ENCODE measurements at places on chromosomes 1 and 21. TPM values are rescaled to one million over a fixed set of nuclear protein-coding genes. Genes with fewer than 3 reads are reported as not detected.
A peak's percentile ranks its signal among the peaks of the same experiment; 100 is the strongest.

TNFRSF8 gene
- total RNA-seq = 2.3 TPM

C1QA gene
- total RNA-seq = 164 TPM

LDLRAD1 gene
- 1.3 TPM for total RNA-seq

S100A12 gene
- 0.75 TPM for total RNA-seq

FAM43B gene
- 0.52 TPM for total RNA-seq

IFI44 gene
- total RNA-seq = 22.7 TPM

S100A14 gene
- 56.9 TPM for total RNA-seq

HSPB7 gene
- 187 TPM for total RNA-seq

ATG4C gene
- total RNA-seq = 12.9 TPM

CFAP107 gene
- total RNA-seq = not detected

FAM151A gene
- total RNA-seq = not detected

SNRNP40 gene
- 28.4 TPM for total RNA-seq

PCAT6 gene
- 2.3 TPM for total RNA-seq

SPRR5 gene
- not detected for total RNA-seq

CD1B gene
- not detected for total RNA-seq

SLC16A4 gene
- total RNA-seq = 52.3 TPM

DNA sequence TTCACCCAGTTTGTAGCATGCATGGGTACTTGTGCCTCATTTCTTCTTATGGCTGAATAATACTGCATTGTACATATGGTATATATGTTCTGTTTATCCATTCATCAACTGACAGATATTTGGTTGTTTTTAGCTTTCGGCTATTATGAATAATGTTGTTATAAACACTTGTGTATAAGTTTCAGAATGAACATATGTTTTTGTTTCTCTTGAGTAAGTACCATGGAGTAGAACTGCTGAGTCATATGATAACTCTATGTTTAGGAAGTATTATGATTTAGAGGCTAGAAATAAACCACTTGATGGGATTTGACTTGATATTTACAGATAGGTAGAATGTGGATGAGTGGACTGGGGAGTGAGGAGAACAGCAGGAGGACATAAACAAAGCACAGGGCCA, 48.6 kb downstream of the WNT2B start:
- no peak for DNase-seq

DNA sequence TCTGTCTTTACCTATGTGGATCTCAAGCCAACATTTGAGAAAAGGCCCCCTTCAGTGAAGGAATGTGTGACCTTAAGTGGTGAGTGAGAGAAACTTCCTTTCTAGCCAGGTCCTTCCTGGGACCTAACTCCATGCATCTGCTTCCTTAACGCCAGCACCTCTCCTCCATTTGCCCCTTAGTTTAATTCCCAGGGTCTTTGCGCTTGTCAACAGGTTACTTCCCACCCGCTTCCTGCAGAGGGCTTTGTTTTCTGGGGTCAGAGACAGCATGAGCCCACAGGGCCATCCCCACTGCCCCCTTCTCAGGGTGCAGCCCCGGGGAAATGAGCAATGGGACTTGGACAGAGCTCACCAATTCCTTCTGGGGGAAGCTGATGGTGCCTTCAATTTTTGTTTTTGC, 54.8 kb downstream of the EVA1C start:
- no peak for DNase-seq

DNA sequence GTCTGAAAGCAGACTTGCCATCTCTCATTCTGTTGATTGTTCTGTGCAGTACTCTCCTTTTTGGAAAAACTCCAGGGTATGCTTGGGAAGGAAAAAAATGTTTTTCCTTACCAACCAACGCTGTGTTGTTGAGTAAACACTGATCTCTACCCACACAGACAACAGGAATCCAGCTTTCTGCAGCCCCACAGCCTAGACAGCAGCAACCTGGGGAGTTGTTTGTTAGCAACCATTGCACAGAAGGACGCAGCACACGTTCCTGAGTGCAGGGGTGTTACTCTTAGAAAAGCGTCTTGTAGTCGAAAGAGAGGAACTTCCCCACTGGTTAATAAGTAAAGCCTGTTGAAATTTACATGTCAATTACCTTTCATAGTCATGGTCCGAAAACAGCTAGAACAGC, 56.6 kb downstream of the SMYD2 start:
- DNase-seq = no peak

- no peak for DNase-seq
Measured at GRCh38 chr21:39712976-39713375, 32.0 kb upstream of the IGSF5 start.

- no peak for DNase-seq
Measured at GRCh38 chr1:192545896-192546521, 29.6 kb upstream of the RGS1 start.

- no peak for DNase-seq
Measured at GRCh38 chr1:60078182-60078581, 4.6 kb upstream of the C1orf87 start.

- DNase-seq = no peak
Measured at GRCh38 chr1:201157949-201158348, 3.7 kb upstream of the TMEM9 start.

DNA sequence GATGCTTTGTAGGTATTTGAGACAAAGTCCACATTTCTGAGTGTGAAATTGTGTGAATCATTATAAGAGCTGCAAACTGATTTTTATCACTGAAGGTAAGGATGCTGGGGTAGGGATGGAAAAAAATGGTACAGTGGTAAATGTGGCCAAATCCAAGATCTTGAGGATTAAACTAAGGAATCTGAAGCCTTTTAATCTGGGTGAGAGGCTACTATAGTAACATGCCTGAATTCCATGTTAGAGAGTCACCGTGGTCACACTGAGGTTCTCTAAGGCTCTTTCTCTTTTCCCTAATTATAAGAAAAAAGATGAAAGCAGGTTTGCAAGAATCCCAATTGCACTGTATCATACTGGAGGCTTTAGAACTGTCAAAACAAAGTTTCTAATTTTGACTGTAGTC, 17.6 kb downstream of the PTGER3 start:
- no peak for DNase-seq

GRCh38 chr1:15739745-15740144, 2.6 kb upstream of the TMEM82 start:
- no peak for DNase-seq

DNA sequence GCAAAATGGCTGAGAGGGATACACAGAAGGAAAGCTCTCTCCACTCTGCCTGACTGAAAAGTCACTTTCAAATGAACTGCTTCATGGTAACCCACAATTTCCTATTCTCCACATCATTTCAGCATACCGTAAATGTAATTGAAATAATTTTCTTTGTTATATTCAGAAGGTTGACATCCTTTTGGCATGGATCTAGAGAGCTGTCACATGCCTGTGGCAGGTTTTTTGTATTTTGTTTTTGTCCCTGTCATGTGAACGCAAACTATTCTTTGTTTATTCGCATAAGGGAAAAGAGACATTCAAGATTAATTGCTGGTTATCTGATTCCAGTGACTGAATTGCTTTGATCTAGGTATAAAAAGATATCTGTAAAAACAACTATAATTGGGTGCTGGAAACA, 1808.1 kb downstream of the NCAM2 start:
- DNase-seq = no peak

DNA sequence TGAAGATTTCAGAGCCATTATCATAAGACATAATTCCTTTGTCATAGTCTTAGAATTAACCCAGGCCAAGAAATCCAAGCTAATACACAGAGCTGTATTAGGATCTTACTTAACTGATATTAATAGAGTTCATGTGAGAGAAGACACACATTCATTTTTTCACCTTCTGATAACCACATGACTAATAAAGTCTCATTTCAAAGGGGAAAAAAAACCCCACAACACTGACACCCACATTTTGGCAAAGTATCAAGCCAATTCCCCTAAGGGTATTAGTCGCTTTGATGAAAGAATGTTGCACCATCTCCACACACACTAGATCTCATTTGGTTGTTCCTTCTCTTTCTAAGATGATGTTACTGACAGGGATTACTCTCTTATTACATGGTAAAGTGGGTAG, 344.4 kb upstream of the ESRRG start:
- no peak for DNase-seq

DNA sequence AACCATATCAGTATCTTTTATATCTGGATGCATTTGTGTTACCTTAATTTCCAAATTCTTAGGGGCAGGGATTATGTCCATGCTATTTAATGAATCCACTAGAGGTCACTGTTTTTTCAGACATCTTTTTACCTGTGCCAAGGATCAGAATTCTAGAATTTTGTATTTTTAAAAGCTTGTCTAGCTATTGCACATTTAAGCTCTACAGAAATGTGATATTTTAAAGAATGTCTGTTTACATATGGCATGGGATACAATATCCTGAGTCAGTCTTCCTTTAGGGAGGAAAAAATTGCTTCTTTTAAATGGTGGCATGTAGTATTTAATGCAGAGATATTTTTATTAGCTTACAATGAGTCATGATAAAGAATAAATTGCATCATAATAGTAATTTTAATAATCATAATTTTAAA, 11.3 kb downstream of the RPAP2 start:
- no peak for DNase-seq

GRCh38 chr1:199742547-199742946, 285.0 kb upstream of the NR5A2 start:
- DNase-seq = no peak

DNA sequence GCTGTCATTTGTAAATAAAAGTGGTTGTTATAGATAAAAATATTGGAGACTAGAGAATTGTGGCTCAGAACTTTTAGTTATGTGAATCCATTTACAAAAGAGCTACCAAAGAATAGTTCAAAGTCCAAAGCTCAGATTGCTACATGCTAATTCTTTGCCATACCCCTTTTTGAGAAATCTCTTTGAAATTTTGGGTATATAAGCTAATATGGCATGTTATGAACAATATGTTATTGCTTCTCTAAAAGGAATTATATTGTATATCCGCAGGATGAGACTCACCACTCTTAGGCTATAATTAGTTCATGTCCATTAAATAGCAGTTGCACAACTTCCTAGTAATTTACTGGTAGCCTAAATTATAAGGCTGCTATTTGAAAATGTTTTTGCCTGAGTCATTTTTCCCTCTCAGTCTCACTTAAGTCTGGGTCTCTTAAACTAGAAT, 178.0 kb downstream of the ZNF281 start:
- no peak for DNase-seq

- no peak for DNase-seq
Measured at GRCh38 chr1:88685259-88685620, 1.2 kb downstream of the PKN2 start.

- no peak for DNase-seq
Measured at GRCh38 chr1:51627672-51628071, 10.8 kb downstream of the OSBPL9 start.

GRCh38 chr1:203823306-203823705, 27.9 kb downstream of the ZBED6 start:
- no peak for DNase-seq

- DNase-seq = no peak
Measured at GRCh38 chr1:62977366-62977765, 193.4 kb downstream of the ATG4C start.

- DNase-seq = no peak
Measured at GRCh38 chr21:17128132-17128531, 384.7 kb upstream of the CXADR start.

GRCh38 chr1:72284084-72284347, 1.7 kb upstream of the NEGR1 start:
- DNase-seq = no peak

- DNase-seq = no peak
Measured at GRCh38 chr1:237562242-237562823, 328.4 kb downstream of the ZP4 start.

DNA sequence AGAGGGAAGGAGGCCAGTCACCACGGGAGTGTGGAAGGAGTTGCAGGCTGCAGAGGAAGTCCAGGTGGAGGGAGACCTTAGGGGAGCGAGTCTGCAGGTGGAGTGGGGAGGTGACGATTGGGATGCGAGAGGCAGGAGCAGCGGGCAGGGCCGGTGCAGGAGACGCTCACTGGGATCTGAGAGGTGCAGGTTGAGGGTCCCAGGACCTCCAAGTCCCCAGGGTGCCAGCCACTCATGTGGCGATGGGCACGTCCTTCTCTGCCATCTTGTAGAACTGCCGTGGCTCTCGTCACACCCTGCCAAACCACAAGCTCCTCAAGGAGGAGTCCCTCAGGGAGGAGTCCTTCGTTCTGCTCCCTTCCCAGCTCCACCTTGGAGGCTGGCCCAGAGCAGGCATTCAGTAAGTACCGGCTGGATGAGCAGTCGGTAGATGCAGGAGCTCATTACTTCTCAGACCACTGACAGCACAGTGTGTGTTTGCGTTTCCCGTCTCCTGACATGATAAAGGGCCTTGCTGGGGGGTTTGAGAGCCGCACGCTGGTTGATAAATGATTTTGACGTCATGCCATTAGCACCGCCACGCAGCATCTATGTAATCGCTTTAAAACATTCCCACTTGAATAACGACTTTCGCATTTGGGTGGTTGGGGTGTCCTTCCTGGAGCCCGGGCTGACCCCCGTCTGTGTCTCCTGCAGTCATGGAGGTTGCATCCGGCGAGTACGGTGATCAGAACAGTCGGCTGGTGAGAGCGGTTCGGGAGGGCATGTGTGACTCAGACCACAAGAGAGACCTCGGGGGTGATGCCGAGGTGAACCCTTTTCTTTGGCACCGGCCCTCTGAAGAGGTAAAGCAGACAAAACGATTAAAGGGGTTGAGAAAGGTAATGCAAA, 27.8 kb downstream of the TFF3 start:
- no peak for DNase-seq

GRCh38 chr1:77039739-77040138, 172.5 kb downstream of the ST6GALNAC5 start:
- DNase-seq = peak; percentile 45

GRCh38 chr1:94621802-94622201, 80.2 kb upstream of the F3 start:
- no peak for DNase-seq

- DNase-seq = no peak
Measured at GRCh38 chr1:215777370-215777925, 210.3 kb downstream of the KCTD3 start.

- DNase-seq = no peak
Measured at GRCh38 chr21:46222436-46223116, 6.0 kb downstream of the LSS start.

DNA sequence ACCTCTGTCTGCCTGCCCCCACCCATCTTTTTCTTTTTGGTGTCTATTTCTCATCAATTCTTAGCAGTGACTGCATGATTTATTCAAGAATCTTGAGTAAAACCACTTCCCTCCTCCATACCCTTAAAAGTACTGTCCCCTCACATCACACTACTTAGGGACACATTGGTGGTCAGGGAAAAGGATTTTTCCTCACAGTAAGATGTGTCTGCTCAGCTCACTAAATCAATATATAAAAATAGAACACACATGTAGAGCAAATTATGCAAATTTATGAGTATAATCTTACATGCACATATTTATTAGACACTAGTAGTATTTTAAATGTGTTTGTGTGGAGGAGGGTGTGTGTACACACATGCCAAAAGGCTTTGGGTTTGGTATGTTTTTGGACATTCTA, 202.0 kb downstream of the PBX1 start:
- DNase-seq = no peak

- DNase-seq = no peak
Measured at GRCh38 chr1:1670866-1671265, 12.1 kb upstream of the CDK11B start.
